ENCODE measurements at places on chromosomes 4 and X.

- H3K27ac ChIP-seq = no peak overlapping the region
- H3K36me3 ChIP-seq = no peaks in the 10 kb centered on the region
- H3K4me1 ChIP-seq = peaks cover 5% of the 10 kb centered on the region
- DNase-seq = no peak
- peaks cover 45% of the 10 kb centered on the region for H3K27me3 ChIP-seq
These were observed 1.9 kb downstream of the LGI2 start for GRCh38 chr4:25028851-25029250.

GRCh38 chr4:147782087-147782781, 50.3 kb downstream of the ARHGAP10 start:
- H3K27me3 ChIP-seq = peaks cover 19% of the 10 kb centered on the region
- no peak for DNase-seq
- H3K27ac ChIP-seq = no peak overlapping the region
- no peaks in the 10 kb centered on the region for H3K4me1 ChIP-seq

DNA sequence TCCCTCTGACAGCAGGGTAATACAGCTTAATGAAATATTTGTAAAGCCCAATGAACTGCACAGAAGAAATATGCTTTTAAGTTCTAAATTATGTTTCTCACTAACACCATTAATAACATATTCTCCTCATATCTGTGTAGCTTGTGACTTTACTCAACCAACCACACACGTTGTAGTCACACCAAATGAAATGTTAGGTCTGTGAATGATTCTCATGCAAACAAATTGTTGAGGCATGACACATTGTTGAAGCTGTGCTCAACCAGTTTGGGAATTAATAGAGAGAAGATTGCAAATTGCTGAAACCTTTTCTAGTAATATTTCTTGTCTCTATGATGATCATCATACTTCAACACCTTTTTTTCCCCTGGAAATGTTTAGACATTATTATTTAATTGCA, 645.9 kb downstream of the PCDH7 start:
- H3K27ac ChIP-seq = no peak overlapping the region
- no peaks in the 10 kb centered on the region for H3K4me1 ChIP-seq
- no peak for DNase-seq
- H3K36me3 ChIP-seq = no peaks in the 10 kb centered on the region

GRCh38 chr4:86556791-86557415, 37.2 kb upstream of the PTPN13 start:
- no peaks in the 10 kb centered on the region for H3K4me1 ChIP-seq
- H3K27me3 ChIP-seq = no peaks in the 10 kb centered on the region
- H3K27ac ChIP-seq = no peak overlapping the region
- no peaks in the 10 kb centered on the region for H3K36me3 ChIP-seq
- DNase-seq = no peak

GRCh38 chr4:75158451-75158850, 225.5 kb downstream of the PARM1 start:
- H3K36me3 ChIP-seq = no peaks in the 10 kb centered on the region
- no peaks in the 10 kb centered on the region for H3K4me1 ChIP-seq
- no peak for DNase-seq
- no peak overlapping the region for H3K27ac ChIP-seq
